ENCODE measurements at places on chromosomes 3 and 15. TPM values are rescaled to one million over a fixed set of nuclear protein-coding genes. Genes with fewer than 3 reads are reported as not detected.
A peak's percentile ranks its signal among the peaks of the same experiment; 100 is the strongest.

DNA sequence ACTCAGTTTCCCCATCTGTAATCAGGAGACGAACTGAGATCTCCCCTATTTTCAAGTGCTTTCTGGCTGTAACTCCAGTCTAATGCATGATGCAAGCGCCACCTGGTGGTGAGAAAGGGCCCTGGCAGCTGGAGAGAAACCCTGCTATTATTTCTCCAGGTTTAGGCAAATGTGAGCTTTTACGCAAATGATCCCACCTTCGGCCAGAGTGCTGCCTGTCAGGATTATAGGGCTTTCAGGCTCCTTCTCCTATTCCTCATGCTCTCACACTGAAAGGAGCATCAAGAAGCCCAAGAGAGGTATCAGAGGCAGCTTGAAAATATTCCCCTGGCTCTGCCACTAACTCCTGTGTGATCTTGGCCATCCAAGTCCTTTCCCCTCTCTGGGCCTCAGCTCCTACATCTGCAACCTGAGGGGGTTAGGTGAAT, 93.9 kb upstream of the RASGRF1 start:
- DNase-seq: peak; percentile 53

DNA sequence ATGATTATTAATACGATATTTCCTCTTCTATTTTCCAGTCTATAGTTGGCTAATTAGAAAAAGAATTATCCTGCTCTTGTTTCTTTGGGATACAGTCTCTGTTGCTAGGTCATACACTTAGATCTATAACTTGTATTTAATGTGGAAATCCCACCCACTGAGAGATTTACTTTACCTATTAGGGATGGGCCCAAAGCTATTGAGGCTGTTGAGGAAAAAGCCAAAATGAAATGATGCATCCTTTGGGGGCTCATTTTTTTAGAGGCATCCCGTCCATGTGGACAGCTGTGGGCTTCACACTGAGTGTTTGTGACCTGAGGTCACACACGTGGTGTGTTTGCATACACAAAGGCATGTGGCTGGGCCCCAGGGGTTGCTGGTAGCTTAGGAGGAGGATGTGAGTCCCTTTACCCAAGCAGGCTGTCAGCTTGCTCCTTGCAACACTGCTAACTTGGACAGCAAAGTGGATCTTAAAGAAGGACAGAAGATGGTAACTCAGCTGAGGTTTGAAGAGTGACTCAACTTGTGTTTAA, 477.4 kb downstream of the AGBL1 start:
- DNase-seq: peak; percentile 19

DUOX2 gene
- not detected for total RNA-seq

EFCAB12 gene
- 0.06 TPM for total RNA-seq

DNA sequence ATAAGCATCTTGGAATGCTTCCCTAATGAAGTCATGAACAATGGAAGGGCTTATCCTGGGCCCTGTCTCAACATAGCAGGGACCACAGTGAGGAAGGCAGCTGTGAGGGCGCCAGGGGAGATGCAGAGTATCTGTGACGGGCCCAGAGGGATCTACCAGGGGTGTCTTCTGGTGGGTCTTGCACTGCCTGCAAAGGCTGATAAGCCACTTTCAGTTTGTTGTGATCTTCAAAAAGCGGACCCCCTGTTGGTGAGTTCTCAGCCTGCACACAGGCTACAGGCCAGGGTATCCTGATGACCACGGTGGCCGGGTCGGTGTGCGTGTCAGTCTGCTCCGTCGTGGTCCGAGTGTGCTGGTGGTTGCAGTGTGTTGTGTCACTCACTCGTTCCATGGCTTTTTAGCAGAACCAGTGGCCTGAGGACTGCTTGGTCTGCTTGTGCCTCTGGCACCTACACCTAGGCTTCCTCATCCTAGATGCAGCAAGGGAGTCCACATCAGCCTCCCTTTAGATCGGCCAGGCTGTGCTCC, 46.8 kb downstream of the CHDH start:
- no peak for DNase-seq

- DNase-seq: no peak
These were observed 240.6 kb upstream of the NAALADL2 start for GRCh38 chr3:174618368-174619080.

DNA sequence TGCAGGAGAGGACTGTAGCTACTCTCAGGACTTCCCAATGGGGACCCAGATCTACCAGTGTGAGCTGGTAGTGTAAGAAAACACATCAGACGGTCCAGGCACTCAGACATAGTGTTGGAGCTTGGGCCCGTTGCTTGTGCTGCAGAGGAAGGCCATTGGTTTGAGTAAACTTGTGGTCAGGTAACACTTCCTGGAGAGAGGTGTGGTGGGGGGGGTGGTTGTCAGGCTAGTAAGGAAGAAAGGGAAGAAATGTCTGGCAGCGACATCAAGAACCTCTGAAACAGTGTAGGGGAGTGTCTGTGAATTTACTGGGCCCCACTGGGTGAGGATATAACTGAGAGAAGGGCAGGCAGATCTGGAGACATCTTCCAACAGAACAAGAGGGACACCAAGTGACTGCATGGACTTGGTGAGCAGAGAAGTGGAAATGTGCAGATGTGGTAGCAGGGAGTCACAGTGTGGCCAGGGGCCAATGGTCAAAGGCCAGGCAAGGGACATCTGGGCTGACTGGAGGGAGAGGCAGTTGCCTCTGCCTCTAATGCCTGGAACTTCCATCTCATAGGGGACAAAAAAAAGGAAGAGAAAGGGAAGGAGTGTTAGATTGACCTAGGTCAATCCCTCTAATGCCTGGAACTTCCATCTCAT, 63.7 kb upstream of the MRPS22 start:
- no peak for DNase-seq

- DNase-seq: peak; percentile 71
These were observed 20.1 kb upstream of the BCL6 start for GRCh38 chr3:187765342-187765741.

TMEM212 gene
- total RNA-seq: not detected

DNA sequence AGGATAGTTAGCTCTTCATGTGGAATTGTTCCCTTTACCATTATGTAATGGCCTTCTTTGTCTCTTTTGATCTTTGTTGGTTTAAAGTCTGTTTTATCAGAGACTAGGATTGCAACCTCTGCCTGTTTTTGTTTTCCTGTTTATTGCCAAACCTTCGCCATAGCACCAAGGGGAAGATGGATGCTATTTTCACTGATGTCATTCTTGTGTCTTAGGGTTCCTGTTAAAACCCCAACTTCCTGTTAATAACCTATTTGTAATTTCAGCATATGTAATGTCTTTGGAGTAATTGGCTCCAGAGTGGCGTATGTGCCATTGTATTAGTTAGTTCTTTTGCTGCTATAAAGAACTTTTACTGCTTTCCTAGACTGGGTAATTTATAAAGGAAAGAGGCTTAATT, 10.8 kb downstream of the SAMMSON start:
- DNase-seq: no peak

DNA sequence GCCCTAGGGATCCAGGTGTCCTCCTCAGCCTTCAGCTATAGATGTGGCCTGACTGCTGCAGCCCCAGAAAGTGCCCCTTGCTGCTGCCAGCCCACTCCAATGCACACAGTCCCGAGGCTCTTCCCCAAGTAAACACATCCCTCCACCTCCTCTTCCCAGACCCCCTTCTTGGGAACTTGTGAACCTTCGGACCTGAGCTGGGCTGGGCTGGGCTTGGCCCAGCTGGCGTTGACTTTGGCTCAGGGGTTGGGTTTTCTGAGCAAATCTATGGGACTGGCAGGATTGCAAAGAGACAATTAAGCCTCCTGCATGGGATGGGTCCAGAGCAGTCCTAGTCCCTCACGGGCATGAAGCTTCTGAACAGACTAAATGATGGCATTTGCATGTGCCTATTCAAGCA, 14.7 kb downstream of the VIPR1 start:
- DNase-seq: no peak

Measured in LHCN-M2 (cell line).